Astrocyte (in vitro differentiated cells and primary cell): ENCODE measurements at places on chromosomes 11 and 22.

GRCh38 chr11:72013765-72014711 lies 15.3 kb downstream of the IL18BP start:
- DNase-seq, result peak; percentile 29

DNA sequence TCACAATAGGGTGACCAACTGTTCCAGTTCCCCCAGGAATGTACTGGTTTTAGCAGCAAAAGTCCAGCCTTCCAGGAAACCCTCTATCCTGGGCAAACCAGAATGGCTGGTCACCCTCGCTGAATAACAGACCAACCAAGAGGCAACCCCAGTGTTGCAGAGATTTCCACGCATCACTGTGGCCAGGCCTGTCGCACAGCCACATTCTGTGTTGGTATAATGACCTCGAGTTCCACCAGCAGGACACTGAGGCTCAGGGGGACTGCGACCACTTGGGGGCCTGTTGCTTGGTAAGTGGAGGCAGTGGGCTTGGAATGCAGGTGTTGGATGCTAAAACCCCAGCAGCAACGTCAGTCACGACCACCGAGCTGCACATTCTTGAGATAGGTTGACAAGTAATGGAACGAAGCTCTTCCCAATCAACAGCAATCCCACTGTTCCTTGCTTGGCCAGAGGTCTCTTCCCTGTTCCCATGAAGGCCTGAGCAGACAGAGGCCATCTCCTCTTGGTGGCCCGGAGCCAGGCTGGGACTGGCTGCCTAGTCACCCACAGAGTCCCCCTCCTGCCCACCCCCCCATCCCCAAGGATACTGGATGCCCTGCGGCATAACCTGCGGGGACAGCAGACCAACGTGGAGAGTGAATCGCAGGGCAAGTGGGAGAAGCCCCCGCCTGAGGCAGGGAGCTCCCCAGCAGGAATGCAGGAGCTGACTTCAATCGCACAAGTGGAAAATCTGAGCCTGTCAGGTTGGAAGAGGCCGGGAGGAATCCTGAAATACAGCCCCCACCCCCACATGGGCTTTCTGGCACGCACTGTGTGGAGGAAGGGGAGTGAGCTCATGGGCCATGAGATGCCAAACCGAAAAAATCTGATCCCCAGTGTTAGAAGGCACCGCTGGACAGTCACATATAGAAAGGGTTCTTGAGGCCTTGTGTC lies 43.4 kb upstream of the MN1 start:
- DNase-seq, result peak; percentile 48

DNA sequence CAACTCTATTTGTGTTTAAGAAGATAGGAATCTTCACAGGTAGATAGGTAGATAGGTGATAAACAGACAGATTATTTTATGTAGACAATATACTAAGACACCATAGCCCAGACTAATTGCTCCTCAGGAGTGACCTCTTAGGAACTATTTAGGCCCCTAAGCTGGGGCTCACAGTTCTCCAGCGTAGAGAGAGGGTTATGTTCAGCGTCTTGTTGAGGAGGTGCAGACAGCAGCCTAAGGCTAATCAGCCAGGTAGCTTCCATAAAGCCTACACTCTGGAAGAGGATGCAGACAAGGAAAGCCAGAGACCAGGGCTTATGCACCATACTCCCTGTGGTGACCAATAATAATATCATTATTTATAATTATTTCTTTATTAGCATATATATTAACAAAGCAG lies 705.2 kb downstream of the LRRC4C start:
- DNase-seq, result no peak

- no peak for DNase-seq
Measured at GRCh38 chr11:34072832-34073231, 21.3 kb downstream of the CAPRIN1 start.

GRCh38 chr11:102186551-102187191 lies 76.4 kb downstream of the YAP1 start:
- no peak for DNase-seq
